ENCODE measurements at places on chromosomes 4 and X.
A peak's percentile ranks its signal among the peaks of the same experiment; 100 is the strongest.

- no peak for DNase-seq
Observed at GRCh38 chr4:174423257-174423944, 98.9 kb downstream of the HPGD start.

- DNase-seq = no peak
Observed at GRCh38 chr4:150581641-150582051, 305 bp upstream of the MAB21L2 start.

DNA sequence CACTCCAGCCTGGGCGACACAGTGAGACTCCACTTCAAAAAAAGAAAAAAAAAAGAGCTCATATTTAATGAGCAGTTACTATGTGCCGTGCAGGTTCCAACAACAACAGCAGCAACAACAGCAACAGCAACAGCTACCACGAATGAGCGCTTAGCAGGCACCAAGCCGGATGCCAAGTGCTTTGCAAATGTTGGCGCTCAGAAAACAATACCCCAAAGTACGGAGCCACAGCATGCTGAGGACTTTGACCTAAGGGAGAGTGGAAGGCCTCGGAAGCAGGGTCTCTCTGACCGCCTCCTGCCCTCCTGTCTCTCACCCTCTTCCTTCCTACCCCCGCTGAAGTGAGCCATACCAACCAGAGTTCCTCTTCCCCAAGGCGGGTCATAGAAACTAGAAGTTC, 102.2 kb upstream of the AFAP1 start:
- no peak for DNase-seq

GRCh38 chr4:158538176-158538575, 16.5 kb downstream of the RXFP1 start:
- DNase-seq = no peak

DNA sequence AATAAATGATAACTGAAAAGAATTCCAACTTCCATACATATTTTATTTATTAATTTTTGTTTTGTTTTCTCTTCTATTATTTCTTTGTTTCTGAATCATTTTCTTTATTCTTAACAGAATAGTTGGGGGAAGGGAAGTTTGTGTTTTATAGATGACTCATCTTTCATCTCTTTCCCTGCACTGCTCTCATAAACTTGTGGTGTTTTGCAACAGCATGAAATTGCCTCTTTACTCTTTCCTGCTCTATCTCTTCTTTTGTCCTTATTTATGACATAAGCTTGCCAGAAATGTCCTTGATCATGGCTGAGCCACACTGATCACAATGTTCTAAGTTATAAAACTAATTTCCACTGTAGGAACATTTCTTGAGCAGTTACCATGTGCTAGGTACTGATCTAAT, 22.3 kb downstream of the QRFPR start:
- no peak for DNase-seq

GRCh38 chr4:88043586-88044340, 36.3 kb downstream of the PKD2 start:
- no peak for DNase-seq

- no peak for DNase-seq
Observed at GRCh38 chrX:155968326-155968661, 29.2 kb upstream of the IL9R start.

- DNase-seq = no peak
Observed at GRCh38 chr4:108852691-108853090, 89.8 kb upstream of the ETNPPL start.

DNA sequence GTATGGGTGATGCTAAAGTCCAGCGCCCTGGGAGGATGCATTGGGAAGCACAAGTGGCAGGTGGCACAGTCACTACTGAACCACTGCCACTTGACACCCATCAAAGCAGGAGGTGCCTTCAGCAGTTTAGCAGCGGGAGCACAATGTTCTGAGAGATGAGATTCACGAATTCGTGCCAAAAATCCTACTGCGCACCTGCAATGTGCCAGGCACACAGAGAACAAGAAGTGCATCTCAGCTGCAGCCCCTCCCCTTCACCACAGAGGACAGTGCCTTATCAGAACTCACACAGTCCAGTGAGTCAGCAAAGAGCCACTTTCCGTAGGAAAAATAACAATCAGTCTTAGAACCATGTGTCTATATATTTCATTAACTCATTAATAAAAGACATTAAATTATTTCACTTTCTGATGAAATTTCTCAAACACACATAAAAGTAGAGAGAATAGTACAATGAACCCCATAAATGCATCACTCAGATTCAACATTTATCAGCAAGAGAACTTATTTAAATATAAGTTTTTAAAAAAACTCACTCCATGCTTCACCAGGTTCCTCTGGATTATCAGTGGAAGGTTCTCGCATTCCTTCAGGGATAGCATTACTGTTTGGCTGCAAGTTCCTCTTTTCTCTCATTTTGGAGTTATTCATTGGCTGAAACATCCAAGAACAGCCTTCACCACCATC, 47.0 kb downstream of the BEND2 start:
- no peak for DNase-seq

DNA sequence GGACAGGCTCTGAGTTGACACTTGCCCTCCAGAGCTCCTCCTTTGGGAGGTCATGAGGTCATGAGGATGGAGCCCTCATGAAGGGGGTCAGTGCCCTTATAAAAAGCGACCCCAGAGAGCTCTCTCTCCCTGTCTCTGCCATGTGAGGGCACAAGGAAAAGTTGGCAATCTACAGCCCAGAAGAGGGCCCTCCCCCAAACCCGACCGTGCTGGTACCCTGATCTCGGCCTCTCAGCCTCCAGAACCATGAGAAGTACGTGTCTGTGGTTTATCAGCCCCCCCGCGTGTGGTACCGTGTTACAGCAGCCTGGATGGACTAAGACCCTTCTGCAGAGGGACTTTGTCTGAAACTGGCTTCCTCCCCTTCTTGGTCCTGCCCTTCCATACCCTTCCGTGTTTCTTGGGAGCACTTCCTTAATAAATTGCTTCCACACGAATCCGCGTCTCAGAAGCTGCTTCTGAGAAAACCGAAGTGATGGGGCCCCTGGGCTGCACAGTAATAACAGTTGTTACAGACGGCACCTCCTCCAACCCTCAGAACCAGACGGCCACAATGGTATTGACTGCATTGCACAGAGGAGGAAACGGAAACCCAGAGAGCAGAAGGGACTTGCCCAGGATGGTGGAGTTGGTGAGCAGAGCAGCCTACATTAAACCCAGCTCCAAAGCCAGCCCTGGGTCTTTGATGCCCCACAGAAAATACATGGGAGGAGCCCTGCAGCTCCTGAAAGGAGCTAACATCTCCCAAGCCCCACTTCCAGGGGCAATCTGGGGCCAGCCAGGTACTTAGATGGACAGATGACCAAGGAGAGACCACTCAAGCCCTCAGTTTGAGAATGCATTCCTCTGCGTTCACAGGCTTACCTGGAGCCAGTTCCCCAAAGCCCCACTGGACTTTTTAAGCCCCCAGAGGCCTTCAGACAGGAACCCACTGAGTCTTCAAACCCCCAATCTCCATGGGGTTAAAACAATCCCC, 242.7 kb downstream of the BCOR start:
- peak; percentile 63 for DNase-seq

DNA sequence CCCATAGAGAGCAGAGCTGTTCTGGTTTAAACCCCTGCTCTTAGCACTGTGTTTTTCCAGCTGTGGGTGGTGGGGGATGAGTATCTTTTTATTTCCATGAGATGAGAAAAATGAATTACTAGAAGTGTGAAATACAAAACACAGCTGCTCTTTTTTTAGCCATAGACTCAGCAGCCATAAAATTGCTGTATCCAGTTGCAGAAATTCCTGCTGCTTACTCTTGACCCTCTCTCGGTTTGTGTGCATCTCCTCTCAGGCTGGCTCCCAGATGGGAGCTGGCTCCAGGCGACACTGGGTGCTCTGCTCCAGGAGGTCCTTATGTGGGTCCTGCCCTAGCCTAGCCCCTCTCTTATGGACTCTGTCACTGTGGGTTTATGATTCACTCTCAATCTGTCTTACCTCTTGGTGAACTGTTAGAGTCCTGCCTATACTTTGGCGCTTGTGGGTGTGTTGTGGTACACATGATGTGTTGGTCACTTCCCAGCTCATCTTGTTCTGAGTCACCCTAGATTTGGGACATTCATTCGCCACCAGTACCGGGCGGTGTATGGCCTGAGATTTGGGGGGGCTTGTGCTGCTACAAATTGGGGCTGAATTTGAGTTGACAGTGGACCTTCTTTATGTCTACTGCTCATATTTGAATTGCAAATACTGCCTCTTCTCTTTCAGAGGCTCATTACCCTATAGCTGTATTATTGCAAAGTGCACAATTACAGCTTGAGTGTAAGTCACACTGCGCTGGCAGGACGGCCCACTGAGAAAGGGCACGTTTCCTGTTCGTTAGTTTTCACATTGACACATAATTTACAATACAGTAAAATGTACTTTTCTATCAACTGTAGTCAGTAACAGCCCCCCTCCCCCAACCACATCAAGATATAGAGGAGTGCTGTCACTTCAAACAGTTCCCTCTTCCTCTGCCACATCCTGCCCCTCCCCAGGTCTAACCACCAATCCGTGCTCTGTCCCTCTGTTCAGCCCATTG, 46.9 kb upstream of the MSANTD1 start:
- DNase-seq = peak; percentile 42

DNA sequence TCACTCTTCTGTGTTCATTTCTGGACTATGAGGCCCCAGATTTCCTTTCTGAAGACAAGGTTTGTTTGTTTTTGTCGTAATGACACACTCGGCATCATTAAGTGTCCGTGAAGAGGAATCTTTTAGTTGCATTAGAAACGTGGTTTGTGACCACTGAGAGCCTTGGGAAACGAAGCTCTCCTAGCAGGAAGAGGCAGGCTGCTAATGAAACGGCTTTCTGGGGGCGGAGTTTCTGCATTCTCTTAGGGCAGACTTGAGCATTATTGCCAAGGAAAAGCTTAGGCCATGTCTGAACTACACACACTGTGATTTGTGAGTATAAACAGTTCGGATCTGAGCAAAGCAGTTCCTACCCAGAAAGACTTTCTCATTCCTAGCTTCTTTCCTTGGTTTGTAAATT, 64.0 kb downstream of the SOX3 start:
- no peak for DNase-seq

DNA sequence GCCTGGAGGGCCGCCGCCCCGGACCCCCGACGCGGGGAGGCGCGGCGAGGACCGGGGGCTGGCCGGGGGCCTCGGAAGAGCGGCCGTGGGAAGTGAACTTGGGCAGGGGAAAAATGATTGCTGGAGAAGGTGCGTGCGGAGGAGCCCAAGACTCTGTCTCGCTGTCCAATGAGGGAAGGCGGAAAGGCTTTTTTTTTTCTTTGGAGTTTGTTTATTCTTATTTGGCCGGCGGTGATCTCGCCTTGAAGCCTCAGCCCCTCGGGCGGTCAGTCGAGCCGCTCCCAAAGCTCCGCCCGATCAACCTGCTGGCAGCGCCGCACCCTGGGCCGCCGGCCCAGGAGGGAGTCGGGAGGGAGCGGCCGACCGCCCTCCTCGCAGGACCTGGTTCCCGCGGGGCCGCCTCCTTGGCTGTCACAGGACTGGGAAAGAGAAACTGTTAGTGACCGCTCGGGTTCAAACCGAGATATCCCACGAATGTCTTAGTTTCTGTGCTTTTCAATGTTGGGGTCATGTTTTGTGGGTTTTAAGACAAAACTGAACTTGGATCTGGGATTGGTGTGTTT, 2.5 kb downstream of the CPEB2 start:
- DNase-seq = peak; percentile 26

- no peak for DNase-seq
Observed at GRCh38 chr4:150136481-150136880, 58.2 kb downstream of the DCLK2 start.

- DNase-seq = no peak
Observed at GRCh38 chr4:128337863-128338262, 50.2 kb upstream of the PGRMC2 start.

GRCh38 chr4:14877246-14878225, 124.7 kb upstream of the CPEB2 start:
- DNase-seq = no peak

Data from stimulated activated CD4-positive, alpha-beta T cell treated with anti-CD3 and anti-CD28 coated beads, Interleukin-2, amount 100 ng/mL, for 4 hours (primary cell).